HEK293T (cell line): ENCODE measurements at places on chromosomes 3 and 15.

DNA sequence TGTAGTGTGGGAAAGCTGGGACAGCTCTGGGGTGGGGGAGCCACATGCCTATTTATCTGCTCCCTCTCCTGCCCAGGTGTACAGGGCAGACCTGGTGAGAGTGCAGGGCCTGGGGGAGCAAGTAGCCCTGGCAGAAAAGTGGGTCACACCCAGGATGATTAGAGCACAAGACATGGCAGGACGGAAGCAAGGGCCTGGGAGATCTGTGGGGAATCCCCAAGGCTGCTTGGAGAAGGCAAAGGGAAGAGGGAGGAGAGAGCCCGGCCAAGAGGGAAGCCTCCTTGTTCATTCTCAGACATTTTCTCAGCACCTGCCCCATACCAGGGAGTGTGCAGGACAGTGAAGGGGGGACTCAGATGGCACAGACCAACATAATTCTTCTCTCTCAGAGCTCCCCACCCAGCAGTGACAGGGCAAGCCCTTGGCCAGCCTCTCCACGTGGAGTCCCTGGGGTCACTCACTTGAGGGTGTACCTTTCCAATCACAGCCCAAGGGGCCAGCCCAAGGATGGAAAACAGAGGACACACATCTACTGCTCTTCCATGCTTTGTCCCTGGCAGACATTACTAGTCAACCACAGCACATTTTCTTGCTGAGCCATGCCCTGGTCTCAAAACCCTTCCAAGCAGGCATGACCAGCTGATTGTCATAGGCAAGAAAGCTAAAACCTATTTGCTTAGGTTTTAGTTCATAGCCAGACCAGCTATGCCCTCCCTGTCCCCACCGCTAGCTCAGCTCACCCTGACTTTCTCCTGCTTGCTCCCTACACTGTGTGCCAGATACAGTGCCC is 4.9 kb upstream of the DUSP7 start:
- DNase-seq, result no peak

GRCh38 chr3:102124704-102125103 is 275.4 kb downstream of the NFKBIZ start:
- no peak for DNase-seq

DNA sequence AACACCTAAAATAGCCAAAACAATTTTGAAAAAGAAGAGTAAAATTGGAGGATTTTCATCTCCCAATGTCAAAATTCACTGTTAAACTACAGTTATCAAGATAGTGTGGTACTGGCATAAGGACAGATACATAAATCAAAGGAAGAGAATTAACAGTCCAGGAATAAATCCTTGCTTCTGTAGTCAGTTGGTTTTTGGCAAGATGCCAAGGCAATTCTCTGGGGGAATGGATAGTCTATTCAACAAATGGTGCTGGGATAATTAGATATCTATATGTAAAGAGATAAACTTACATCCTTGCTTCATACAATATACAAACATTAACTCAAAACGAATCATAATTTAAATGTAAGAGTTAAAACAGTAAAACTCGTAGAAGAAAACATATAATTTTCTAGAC is 57.9 kb upstream of the SELENOK start:
- no peak for DNase-seq

DNA sequence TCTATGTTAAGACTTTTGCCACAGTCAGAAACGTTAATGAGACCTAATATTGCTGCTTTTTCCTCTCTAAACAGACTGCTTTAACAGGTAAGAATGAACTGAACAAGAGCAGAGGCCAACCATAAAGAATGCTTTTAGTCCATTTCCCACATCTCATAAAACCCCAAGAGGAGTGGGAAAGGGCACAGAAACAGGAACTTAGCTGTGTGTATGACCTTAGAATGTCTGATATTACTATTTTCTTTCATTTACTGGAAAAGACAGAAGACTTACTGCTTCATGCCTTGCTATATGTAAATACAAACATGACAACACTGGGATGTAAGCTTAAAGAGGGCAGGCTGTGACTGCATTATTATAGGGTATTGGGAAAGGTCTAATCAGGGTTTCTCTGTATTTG is 115.0 kb downstream of the ISL2 start:
- DNase-seq, result no peak

DNA sequence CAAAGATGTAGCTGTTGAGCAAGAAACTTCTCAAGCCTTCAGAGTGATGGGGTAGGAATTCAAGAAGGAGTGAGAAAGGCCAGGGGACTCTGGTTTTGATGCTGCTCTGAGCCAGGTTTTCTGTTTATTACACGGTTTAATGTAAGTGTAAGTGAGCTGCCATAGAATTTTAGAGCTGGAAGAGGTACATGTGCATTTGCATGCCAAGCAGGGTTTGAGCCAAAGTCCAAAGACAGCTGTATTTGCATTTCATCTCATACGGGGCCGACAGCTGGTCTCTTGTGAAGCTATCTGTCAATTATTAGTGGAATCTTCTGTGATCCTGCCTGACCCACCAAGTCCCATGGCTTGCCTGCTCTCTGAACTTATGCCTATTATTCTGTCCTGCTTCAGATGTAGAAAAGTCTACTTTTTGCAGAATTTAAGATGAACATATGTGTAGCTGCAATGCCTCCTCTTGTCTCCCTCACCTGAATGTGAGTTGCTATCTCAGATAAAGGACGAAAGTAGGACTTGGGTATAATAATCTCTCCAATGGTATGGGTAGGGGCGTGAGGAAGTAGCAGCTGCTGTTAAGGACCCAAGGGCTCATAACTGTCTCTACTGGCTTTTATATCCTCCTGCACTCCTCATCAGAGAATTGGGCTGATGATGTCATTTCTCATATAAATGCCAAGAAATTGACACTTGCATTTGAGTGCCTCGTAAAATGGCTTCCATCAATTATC is 160.0 kb downstream of the SQOR start:
- DNase-seq, result no peak

GRCh38 chr15:60704129-60704528 is 225.2 kb upstream of the ICE2 start:
- DNase-seq, result no peak

GRCh38 chr3:17292556-17292955 is 407.8 kb downstream of the PLCL2 start:
- DNase-seq, result no peak

DNA sequence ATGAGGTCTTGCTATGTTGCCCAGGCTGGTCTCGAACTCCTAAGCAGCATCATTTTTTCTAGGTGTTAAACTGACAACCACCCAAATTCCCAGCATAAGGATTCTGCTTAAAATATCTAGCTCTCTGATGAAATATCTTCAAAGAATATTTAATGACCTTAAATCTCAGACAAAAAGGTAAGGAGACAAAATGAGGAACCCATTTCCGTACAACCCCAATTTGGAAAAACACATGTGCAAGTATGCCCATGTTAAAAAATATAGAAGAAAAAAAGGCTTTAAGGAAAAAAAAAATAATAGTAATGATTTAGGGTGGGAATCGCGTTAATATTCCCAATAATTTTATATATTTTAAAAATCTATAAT is 1.4 kb upstream of the SACM1L start:
- DNase-seq, result no peak

- no peak for DNase-seq
These were observed 45.5 kb downstream of the PPM1L start for GRCh38 chr3:160801386-160802118.

- DNase-seq, result no peak
These were observed 149.5 kb downstream of the RYR3 start for GRCh38 chr15:33460166-33460805.

GRCh38 chr3:175248832-175249231 is 389.7 kb downstream of the NAALADL2 start:
- DNase-seq, result no peak

DNA sequence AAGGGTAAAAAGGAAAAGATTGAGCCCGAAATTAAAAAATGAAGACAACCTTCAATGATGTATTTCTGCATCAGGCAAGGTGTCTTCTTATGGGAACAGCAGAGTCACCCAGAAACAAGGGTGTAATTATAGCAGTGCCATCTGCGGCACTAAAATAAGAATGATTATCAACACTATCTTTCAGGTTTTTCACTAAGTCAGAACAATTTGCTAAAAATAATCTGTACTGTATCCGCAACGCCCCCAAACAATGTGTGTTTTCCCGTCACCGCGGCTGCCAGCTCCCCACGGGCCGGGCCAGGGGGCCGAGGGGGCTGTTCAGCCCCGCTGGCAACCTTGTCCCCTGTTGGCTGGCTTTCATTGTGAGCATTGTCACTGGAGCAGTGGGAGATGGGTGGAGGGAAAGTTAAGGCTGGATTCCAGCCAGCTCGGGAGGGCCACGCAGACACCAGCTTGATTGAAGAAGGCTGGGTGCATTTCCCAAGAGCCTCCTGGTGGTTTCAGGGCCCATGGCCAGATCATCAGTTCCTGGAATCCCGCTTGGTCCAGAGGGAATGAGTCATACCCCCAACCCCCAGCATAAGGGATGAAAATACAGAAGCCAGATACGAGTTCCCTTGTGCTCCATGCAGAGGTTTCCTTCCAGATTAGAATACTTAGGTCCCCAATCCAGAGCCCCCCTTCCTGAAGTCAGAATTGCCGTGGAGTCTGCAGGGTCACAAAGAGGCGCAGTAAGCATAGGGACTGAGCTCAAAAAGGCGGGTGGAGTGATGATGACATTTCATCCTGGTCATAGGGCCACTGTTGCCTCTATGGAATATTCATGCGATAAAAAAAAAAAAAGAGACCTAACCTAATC is 90.2 kb upstream of the KLF13 start:
- peak; percentile 16 for DNase-seq

GRCh38 chr3:43289841-43290470 is 3.6 kb downstream of the SNRK start:
- no peak for DNase-seq

- DNase-seq, result no peak
These were observed 18.4 kb upstream of the CCR2 start for GRCh38 chr3:46335541-46335940.

DNA sequence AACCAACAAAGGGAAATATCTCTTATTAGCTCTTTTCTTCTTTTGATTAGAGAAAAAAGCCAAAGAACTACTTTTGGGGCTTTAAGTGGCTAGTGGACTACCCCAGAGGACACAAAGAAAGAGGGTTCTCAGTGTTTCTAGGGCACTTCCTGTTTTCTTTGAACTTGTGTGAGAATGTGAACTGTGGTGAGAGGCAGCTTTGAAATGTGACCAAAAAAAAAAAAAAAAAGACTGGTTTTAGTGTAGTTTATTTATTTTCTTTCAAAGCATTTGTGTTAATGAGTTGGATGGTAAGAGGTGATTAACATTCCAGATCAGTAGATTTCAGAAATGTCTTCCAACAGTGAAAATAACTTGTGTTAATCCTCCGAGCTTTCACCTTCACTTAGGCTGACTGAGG is 32.4 kb downstream of the SELENOT start:
- DNase-seq, result no peak

DNA sequence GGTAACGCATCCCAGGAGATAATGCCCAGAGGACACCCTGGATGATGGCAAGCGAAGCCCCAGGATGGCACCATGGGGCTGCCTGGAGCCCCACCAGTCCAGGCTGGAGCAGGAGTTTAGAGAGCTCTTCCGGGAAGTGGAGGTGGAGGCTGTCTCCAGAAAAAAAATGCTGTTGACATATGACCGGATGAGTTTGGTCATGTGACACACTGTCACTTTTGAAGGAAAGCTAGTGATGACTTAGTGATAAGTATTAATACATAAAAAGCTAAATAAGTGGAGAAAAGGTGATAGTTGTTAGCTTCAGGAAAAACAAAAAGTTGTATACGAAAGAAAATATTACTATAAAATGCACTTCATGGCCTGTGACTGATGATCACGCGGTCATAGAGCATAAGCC is 20.0 kb upstream of the MYZAP start:
- no peak for DNase-seq

DNA sequence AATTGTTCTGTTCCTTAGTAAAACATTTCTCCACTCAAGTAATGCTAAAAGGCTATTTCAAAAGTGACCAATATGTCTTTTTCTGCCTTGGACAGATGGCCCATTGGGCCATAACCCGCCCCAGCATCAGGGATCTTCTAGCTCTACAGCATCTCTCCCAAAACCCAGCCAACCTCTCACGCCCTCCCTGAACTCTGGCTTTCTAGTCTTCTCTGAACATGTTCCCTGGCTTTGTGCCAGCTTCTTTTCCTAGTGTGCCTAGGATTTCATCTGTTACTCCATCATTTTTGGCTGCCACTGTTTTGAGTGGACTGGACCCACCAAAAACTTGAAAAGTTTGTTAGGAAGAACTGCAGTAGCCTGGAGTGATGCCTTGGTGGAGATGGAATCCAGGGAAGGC is 30.7 kb downstream of the TRPM1 start:
- DNase-seq, result no peak

DNA sequence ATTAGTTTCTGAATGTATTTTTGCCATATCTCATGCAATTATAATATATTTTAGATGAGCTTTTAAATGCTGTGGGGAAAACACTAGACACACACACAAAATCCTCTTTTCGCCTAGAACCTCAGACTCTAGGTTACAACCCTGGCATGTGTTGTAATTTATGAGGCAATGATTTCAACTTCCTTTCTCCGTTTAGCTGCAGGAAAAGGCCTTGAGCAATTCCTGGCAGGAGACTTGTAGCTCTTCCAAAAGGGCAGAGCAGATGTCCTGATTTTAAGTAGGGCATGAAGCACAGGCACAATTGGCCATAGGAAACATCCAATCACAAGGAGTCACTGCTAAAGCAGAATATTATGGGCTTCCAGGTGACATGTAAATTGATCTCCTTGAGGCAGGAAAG is 82.0 kb downstream of the GPR156 start:
- no peak for DNase-seq

DNA sequence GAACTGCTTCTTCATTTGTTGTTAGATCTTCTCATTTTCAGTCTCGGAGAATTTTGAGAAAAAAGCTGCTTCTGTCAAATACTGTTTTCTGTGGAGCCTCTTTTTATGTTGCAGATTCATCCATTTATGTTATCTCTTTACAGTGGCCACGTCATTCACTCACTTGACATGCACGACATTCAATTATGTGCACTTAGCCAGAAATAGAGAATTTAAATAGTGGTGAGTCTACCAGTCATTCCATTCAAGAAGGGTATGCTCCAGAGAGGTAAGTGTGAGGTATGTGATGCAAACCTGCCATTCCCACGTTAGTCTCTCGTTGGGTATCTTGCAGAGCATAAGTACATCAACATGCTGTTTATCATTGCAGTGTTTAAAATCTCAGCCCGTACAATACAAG is 9.8 kb downstream of the ARPP19 start:
- no peak for DNase-seq

DNA sequence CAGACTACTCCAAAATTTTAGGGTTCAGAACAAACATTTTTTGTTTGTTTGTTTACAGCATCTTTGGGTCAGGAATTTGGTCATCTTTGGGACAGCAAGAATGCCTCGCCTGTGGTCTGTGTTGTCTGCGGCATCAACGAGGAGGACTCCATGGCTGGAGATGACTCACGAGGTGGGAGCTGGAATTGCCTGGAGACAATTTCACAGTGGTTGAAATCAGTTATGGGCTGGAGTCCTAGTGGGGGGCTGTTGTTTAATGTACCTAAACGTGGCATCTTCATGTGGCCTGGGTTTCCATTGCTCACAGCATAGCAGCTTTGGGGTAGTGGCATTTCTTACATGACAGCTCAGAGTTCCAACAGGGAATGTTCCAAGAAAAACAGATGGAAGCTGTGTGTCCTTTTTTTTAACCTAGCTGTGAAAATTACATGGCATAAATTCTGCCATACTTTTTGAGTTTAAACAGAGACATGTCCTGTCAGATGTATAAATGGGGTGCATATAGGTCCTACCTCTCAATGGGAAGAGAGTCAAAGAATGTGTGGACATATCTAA is 507.3 kb upstream of the CBLB start:
- DNase-seq, result no peak
